ENCODE measurements at places on chromosomes 13 and 19.

DNA sequence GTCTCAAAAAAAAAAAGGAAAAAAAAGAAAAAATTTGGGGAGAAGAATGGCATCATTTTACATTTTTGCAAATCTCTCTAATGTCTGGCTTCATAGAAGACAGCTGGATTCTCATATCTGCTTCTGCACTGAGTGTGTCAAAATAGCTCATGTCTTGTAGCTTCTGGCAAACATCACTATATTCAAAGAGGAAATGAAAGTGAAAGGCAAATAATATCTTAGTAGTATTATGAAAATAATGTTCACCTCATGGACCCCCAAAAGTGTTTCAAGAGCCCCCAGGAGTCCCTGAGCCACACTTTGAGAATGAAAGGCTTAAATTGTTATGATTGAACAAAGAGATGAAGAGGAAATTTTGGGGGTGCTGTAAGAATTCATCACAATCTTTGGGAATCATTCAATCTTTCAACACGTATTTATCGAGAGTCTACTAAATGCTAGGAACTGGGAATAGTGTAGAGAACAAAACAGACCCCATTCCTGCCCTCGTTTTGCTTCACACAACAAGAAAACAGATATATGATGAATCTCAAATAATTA lies 1.2 kb upstream of the SLC6A16 start:
- no peak for DNase-seq

GRCh38 chr19:42018503-42019193 lies 24.6 kb upstream of the ATP1A3 start:
- DNase-seq = no peak

GRCh38 chr19:46830864-46831263 lies 19.8 kb downstream of the AP2S1 start:
- DNase-seq = no peak

GRCh38 chr19:49823472-49823871 lies 5.4 kb downstream of the MED25 start:
- no peak for DNase-seq

GRCh38 chr19:39087907-39088686 lies 3.9 kb downstream of the ACP7 start:
- DNase-seq = no peak

DNA sequence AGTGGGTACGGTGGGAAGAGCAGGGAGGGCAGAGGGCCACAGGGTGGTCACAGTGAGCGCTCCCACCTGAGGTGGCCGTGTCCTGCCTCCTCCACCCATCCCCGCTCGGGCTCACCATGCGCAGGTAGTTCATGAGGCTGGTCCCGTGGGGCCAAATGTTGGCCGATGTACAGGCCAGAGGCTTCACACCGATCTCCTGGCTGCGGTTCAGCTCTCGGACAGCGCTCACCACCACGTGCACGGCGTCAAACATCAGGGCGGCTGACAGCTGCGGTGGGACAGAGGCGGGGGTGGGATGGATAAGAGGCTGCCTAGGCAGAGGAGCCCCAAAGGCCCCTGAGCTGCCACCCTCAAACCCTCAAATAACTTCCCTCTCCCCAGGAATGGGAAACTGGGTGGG lies 15.8 kb downstream of the GRIK5 start:
- DNase-seq = no peak

Measured in HuH-7 (cell line).